Stimulated activated CD4-positive, alpha-beta T cell treated with anti-CD3 and anti-CD28 coated beads, Interleukin-1b, Interleukin-23, amount 100 ng/mL, for 4 hours (primary cell): ENCODE measurements at places on chromosomes 4 and X.

- DNase-seq, result peak; percentile 23
Observed at GRCh38 chr4:101418055-101418454, 70.7 kb upstream of the PPP3CA start.

DNA sequence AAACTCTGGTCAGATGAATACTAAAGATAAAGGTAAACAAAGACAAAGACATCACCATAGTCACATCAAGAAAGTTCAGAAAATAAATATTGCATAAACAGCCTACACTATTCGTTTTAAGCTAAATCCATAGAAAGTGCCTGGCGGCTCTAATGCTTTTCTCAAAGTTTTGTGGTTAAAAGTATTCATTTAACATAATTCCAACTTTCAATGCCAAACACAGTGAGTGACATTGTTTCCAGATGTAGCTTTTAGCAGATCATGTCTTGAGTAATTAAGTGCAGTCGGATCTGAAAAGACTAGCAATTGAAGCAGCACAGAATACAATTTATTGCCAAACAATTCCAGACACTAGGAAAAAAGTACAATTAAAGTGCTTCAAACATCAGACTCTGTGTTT lies 287.1 kb upstream of the ADGRL3 start:
- DNase-seq, result no peak

GRCh38 chrX:48569958-48570357 lies 4.3 kb upstream of the RBM3 start:
- no peak for DNase-seq

DNA sequence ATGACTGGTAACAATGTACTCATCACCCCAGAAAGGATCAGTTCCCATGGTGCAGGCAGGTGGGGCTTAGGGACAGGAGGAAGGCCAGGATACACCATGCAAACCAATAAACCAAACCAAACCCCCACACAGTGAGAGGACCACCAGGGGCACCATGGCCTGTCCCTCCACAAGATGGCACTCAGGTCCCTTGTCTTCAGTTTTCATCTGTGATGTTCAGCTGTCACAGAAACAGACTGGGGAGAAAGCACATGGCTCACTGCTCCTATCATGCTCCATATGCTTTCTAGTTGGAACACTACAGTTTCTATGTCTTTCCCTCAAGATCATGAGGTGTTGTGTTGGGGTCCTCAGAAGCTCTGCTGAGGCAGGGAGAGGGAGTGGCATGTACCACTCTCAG lies 10.1 kb downstream of the HS3ST1 start:
- no peak for DNase-seq

- DNase-seq, result no peak
Observed at GRCh38 chr4:174254613-174255012, 28.9 kb downstream of the FBXO8 start.
